ENCODE measurements at places on chromosomes 7 and 10. TPM values are rescaled to one million over a fixed set of nuclear protein-coding genes. Genes with fewer than 3 reads are reported as not detected.

TRPV5 gene
- not detected for total RNA-seq

TBX20 gene
- 0.42 TPM for total RNA-seq

SPDYE16 gene
- 0.10 TPM for total RNA-seq

SORCS3 gene
- total RNA-seq = 2.5 TPM

CTNNA3 gene
- 0.42 TPM for total RNA-seq

SFTPA1 gene
- total RNA-seq = not detected

RAMP3 gene
- 0.31 TPM for total RNA-seq

MAT1A gene
- not detected for total RNA-seq

MUC12 gene
- 0.10 TPM for total RNA-seq

PNLIP gene
- not detected for total RNA-seq

SPDYE11 gene
- not detected for total RNA-seq

HOXA2 gene
- 0.10 TPM for total RNA-seq

HYAL4 gene
- total RNA-seq = not detected

KMT2C gene
- 122 TPM for total RNA-seq

AGAP9 gene
- total RNA-seq = 10.6 TPM

HEPACAM2 gene
- not detected for total RNA-seq

VWC2 gene
- total RNA-seq = not detected

TMEM273 gene
- total RNA-seq = 3.5 TPM

NACAD gene
- 0.10 TPM for total RNA-seq

Data from mononuclear cell (primary cell).